ENCODE measurements at places on chromosomes 6 and 20.
A peak's percentile ranks its signal among the peaks of the same experiment; 100 is the strongest.

GRCh38 chr6:103036846-103037245 lies 1643.3 kb downstream of the GRIK2 start:
- no peak for DNase-seq

- no peak for DNase-seq
Measured at GRCh38 chr6:138726757-138727097, 46.8 kb upstream of the CCDC28A start.

GRCh38 chr6:21023210-21023609 lies 489.0 kb downstream of the CDKAL1 start:
- DNase-seq = no peak

GRCh38 chr6:130827247-130828149 lies at the start of gene SMLR1:
Gene SMLR1, plus strand, starts transcription at chr6:130827406. Its CDS starts 8 bp downstream, at chr6:130827414.
- no peak for DNase-seq

DNA sequence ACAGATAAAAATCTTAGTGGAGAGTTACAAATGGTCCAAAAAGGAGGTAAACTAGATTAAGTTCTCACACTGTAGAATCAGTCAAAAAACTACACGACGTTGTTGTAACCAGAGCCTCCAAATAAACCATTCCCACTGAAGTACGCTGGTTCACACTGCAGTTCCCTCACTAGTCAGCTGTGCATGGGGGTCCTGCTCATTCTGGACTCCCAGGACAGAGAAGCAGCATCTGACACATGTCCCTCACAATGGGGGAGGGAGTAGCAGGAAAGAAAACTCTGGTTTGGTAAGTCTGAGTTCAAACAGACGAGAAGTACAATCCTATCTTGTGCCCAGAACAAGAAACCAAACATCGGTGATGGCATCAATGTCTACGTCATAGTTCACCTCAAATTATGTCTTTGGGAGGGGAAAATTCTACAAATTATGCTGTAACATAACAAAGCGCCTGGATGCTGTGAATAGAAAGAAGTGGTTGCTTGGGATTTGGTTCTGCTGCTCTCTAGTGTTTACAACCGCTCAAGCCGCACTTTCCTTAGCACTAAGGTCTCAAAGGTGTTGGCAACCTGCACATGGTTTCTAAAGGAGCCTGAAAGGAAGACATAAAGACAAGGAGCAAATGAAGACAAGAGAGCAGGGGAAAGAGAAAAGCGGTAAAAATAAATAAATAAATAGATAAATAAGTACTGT lies 208.0 kb downstream of the GMDS start:
- no peak for DNase-seq

- peak; percentile 38 for DNase-seq
Measured at GRCh38 chr6:18501663-18502013, 114.5 kb downstream of the RNF144B start.

- peak; percentile 84 for DNase-seq
Measured at GRCh38 chr20:47792021-47792618, 6.8 kb upstream of the SULF2 start.

GRCh38 chr6:35085359-35086281 lies 55.5 kb downstream of the TCP11 start:
- no peak for DNase-seq

DNA sequence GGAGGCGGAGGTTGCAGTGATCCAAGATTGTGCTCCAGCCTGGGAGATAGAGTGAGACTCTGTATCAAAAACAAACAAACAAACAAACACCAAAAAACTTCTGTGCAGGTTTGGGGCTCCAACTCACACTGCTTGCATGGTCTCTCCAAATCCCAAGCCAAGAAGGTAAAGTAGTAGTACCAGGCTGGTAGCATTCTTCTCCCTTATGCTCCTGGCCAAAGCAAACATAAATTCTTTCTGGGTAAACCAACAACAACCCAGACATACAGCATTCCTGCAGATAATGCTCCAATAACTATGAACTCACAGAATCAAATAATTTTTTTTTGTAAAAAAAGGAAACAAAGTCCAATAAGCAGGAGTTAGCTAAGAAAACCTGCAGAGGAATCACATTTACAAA lies 57.8 kb upstream of the KLHL31 start:
- DNase-seq = no peak

DNA sequence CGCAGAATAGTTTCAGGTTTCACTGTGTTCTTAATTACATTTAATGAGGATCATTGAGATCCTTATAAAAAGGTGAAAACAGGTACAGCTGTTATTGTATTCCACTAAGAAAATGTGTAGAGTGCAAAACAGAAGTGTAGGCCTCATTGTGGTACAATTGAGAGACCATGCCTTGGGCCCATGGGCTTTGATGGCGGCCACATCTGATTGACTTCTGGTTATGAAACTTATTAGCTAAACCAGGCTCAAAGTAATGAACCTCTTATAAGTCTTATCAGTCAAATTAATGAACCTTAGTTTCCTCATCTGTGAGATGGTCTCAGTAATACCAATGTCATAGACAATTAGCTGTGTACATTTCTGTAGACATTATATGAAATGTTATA lies 148.7 kb downstream of the ZDHHC14 start:
- no peak for DNase-seq

DNA sequence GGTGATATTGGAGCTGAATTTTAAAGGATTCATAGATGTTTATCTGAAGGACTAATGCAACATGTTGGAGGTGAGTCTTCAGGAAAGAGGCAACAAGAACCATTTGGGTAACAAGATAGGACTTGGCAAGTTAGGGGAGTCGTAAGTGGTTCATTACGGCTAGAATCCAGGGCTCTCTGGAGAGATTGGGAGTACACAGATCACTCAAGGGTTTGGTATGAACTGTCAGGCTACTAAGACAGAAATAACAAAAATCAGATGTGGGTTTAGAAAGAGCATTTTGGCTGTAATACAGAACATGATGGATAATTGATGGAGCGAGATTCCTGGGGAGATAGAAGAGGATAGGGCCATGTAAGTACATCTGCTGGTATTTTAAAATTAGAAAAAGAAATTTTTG lies 86.3 kb upstream of the ESR1 start:
- peak; percentile 58 for DNase-seq

All from AG08395 (cell line).